H9 (cell line): ENCODE measurements at places on chromosomes 13 and 19. TPM values are rescaled to one million over a fixed set of nuclear protein-coding genes. Genes with fewer than 3 reads are reported as not detected.

DNA sequence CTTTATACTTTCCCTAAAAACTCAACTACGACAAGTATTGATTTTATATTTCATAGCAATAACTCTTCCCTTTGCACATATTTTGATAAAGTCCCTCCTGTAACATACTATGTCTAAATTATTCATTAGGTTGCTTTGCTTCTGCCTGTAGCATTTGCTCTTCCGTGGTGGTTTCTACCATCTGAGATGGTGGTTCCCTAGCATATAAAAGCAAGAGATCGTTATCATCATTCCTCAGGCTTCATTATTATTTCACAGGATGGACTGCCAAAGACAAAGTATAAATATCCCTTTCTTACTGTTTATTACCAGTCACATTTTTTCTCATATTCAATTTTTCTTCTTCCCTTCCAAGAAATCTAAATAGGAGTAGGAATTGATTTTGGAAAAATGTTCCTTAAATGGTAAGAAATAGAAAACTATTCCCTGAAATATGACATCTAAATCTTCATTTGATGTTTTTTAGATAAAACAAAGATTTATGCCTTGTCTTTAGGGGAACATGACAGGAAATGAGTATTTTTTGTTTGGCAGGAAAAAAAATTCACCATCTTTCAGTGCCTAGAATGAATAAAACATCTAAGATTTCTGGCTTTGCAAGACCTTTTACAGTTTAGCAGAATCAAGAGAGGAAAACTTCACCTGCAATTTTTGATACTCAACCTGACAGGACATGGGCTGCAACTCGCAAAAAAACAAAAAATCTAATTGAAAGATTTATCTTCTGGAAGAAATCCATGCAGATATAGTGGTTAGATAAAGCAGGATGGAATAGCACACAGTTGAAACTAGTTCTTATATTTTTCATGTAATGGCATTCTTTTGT, 340.0 kb downstream of the SPRY2 start:
- no peaks in the 10 kb centered on the region for H3K4me1 ChIP-seq
- no peak for DNase-seq
- H3K27ac ChIP-seq: no peak overlapping the region
- no peak overlapping the region for H3K4me3 ChIP-seq
- H3K27me3 ChIP-seq: no peaks in the 10 kb centered on the region
- H3K36me3 ChIP-seq: peaks cover 4% of the 10 kb centered on the region; the same call in 1 of the 2 replicates

DNA sequence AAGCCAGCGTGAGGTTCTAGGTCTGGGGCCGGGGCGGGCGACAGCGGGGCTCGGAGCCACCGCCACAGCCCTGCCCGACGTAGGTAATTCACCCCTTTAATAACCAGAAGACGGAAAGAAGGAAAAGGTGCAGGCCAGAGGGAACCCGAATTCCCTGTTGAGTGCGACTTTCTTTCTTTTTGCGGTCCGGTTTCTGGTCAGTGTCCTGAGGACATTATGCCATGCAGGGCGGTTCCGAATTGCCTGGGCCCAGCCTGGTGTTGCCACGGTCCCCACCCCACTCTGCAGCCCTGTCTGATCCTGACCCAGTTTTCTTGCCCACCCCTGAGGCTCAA, 18.4 kb upstream of the TFDP1 start:
- DNase-seq: no peak

DNA sequence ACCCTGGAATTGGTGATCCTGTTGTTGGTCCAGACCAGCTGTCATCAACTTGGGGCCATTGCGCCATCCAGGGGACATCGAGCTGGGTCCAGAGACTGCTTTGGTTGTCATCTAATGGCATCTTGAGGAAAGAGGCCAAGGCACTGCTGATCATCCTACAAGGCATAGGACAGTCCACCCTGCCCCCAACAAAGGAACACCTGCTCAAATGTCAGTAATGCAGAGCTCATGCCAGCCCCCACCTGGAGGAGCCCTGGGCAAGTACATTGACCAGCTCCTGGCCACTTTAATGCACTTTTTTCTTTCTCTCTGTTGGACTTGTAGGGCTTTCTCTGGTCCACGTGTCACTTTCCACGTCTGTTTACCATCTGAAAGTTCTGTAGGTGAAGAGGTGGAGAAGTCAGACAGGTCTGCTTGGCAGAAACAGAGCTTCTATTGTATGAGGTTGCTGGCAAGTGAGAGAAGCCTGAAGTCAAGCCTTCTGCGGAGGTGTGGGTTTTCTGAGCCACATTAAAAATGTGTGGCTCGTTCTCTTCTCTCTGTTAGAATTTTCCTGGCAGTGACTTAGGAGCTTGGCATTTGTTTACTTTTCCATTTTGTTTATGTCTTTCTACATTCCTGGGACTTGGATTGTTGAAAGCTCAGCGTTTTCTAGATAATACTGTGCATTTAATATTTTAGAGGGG, 124.0 kb upstream of the RNF113B start:
- no peak overlapping the region for H3K4me3 ChIP-seq
- peaks cover 6% of the 10 kb centered on the region for H3K36me3 ChIP-seq
- DNase-seq: no peak
- no peaks in the 10 kb centered on the region for H3K27me3 ChIP-seq
- H3K4me1 ChIP-seq: peaks cover 5% of the 10 kb centered on the region; the same call in 1 of the 2 replicates

GRCh38 chr19:11821474-11822109, 7.5 kb downstream of the ZNF440 start:
- peaks cover 3% of the 10 kb centered on the region; the same call in 1 of the 2 replicates for H3K36me3 ChIP-seq
- no peaks in the 10 kb centered on the region for H3K4me1 ChIP-seq
- no peak overlapping the region for H3K27ac ChIP-seq
- no peaks in the 10 kb centered on the region for H3K27me3 ChIP-seq

DNA sequence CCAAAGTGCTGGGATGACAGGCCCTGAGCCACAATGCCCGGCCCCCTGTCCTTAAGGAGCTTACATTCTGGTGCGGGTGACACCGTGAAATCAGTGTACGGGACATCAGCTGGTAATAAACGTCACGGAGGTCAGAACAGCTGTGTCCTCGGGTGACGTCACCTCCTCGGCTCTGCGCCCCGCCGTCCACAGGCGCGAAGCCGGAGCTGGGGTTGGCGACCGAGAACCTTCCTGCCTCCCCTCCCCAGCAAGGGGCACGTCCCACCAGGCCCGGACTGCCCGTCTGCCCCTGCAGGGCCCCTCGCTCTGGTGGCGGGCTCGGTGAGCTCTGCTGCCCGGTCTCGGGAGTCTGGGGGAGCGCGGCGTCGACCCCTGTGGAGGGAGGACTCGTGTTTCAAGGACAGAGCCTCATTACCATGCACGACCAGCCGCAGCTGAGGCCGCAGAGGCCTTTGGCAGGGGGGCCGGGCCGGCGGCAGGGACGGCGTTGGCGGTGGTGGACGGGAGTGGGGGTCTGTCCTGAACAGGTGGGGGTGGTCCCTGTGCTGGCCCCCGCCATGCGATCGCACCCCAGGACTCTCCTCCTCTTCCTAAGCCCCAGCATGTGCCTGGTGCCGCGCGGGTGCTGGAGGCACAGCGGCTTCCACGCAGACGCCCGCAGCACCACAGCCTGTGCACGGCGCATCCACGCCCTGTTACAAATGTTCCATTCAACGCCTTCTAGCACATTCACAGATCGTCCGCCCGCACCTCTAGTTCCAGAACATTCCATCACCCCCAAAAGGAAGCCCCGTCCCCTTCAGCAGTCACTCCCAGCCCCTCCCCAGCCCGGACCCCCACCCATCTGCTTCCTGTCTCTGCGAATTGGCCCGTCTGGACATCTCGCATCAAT, 5.4 kb downstream of the LINGO3 start:
- H3K4me3 ChIP-seq: no peak overlapping the region; the same call in 1 of the 2 replicates
- H3K27ac ChIP-seq: no peak overlapping the region
- peaks cover 4% of the 10 kb centered on the region; the same call in 1 of the 2 replicates for H3K36me3 ChIP-seq
- H3K4me1 ChIP-seq: no peaks in the 10 kb centered on the region
- DNase-seq: peak; percentile 71
- H3K27me3 ChIP-seq: no peaks in the 10 kb centered on the region

- H3K27me3 ChIP-seq: no peaks in the 10 kb centered on the region
- no peak overlapping the region for H3K4me3 ChIP-seq
- peaks cover 6% of the 10 kb centered on the region; the same call in 1 of the 2 replicates for H3K4me1 ChIP-seq
- no peak for DNase-seq
- H3K36me3 ChIP-seq: peaks cover 2% of the 10 kb centered on the region; the same call in 1 of the 3 replicates
Measured at GRCh38 chr13:50453188-50453587, 390.3 kb downstream of the DLEU7 start.

- H3K36me3 ChIP-seq: peaks cover 16% of the 10 kb centered on the region
- no peaks in the 10 kb centered on the region; the same call in 1 of the 2 replicates for H3K4me1 ChIP-seq
- H3K4me3 ChIP-seq: peak overlapping the region; percentile 84
- peak; percentile 76 for DNase-seq
- no peak overlapping the region for H3K27ac ChIP-seq
Measured at GRCh38 chr19:17555929-17556813, 722 bp downstream of the COLGALT1 start.

DNA sequence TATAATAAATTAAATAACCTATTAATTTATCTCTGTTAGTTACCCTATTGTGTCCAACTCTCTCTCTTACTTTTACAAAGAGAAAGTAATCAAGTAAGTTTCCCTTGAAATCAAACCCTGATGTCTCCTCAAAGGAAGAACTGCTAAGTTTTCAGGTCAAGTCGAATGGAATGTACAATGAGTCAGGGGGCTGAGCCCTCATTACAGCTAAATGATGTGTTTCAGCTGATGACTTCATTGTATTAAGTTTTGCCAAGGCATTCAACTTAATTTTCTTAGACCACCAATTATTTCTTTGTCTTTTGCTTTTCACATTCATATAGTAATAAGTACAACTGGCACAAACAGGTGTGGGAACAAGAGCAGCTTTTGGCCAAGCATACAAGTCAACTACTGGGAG, 54.7 kb upstream of the DCT start:
- H3K27me3 ChIP-seq: no peaks in the 10 kb centered on the region
- no peaks in the 10 kb centered on the region for H3K36me3 ChIP-seq
- DNase-seq: no peak
- no peaks in the 10 kb centered on the region; the same call in 1 of the 2 replicates for H3K4me1 ChIP-seq
- H3K4me3 ChIP-seq: no peak overlapping the region
- H3K27ac ChIP-seq: no peak overlapping the region

DNA sequence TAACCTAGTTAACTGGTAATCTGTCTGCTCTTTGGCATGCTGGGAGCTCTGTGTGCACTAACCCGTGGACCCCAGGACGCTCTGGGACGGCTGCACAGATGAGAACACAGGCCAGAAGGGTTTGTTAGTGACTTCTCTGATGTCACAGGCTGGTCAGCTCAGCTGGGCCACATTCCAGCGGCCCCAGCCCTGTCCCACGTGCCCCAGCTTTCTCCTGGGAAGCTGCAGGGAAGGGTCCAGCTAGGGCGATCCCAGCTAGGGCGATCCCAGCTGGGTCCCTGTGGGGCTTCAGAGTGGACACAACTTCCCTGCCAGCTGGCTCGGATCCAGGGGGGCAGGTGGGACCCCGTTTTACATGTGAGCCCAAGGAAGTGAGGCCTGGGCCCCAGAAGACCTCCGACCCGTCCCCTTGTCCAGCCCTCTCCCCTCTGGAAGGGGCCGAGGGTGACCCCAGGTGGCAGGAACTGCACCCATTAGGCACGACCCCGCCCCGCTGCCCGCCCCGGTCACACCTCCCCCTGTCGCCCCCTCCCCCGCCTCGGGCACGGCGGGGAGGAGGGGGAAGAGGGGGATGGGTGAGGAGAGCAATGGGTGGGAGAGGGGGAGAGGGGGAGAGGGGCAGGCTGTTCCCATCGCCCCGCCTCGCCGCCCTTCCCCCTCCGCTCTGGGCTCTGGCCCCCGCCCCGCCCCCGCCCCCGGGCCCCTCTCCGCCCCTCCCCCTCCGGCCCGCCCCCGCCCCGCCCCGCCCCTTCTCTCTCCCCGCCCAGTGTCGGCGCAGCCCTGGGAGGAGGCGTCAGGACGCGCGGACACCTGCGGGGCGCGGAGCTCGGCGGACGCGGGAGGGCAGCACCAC, 75.2 kb upstream of the MCF2L start:
- H3K27me3 ChIP-seq: no peaks in the 10 kb centered on the region; the same call in 1 of the 2 replicates
- peak; percentile 88 for DNase-seq
- peak overlapping the region; percentile 45 for H3K4me3 ChIP-seq
- H3K4me1 ChIP-seq: peaks cover 13% of the 10 kb centered on the region; the same call in 1 of the 2 replicates
- H3K36me3 ChIP-seq: no peaks in the 10 kb centered on the region

DNA sequence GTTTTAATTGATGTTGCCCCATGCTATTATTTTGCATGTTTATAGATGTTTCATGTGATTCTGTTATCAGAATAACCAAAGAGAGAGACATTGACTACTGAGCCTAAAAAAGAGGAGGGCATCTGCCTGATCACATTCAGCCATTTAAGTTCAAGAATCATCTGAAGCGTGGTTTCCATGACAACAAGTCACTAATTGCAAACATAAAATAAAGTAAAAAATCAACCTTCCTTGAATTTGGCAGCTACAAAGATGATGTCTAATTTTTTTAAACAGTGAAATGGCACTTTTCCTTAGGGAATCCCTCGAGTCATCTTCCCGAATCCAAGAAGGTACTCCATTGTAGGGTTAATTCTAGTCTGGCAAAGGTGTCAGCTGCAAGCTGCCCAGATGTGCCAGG, 884.2 kb downstream of the DIAPH3 start:
- H3K4me3 ChIP-seq: no peak overlapping the region
- no peaks in the 10 kb centered on the region for H3K36me3 ChIP-seq
- no peaks in the 10 kb centered on the region for H3K4me1 ChIP-seq
- H3K27me3 ChIP-seq: no peaks in the 10 kb centered on the region; the same call in 1 of the 2 replicates

- peaks cover 48% of the 10 kb centered on the region for H3K36me3 ChIP-seq
- H3K27ac ChIP-seq: no peak overlapping the region
- H3K4me1 ChIP-seq: no peaks in the 10 kb centered on the region
- no peak overlapping the region for H3K4me3 ChIP-seq
- no peaks in the 10 kb centered on the region for H3K27me3 ChIP-seq
Measured at GRCh38 chr19:16428372-16429036, 43.3 kb downstream of the EPS15L1 start.

GRCh38 chr13:112790735-112791641, 101.2 kb downstream of the ATP11A start:
- peaks cover 27% of the 10 kb centered on the region for H3K36me3 ChIP-seq
- peaks cover 4% of the 10 kb centered on the region; the same call in 1 of the 2 replicates for H3K4me1 ChIP-seq
- DNase-seq: no peak
- H3K27me3 ChIP-seq: no peaks in the 10 kb centered on the region
- no peak overlapping the region for H3K27ac ChIP-seq
- no peak overlapping the region for H3K4me3 ChIP-seq

GRCh38 chr13:75881109-75881775, 245.1 kb downstream of the LMO7 start:
- H3K4me3 ChIP-seq: no peak overlapping the region
- no peak for DNase-seq
- no peaks in the 10 kb centered on the region for H3K36me3 ChIP-seq
- no peak overlapping the region for H3K27ac ChIP-seq
- peaks cover 4% of the 10 kb centered on the region; the same call in 1 of the 2 replicates for H3K4me1 ChIP-seq

Gene ZNF580
- total RNA-seq: 22.4 and 22.8 TPM in 2 replicates

Gene SKA3
- 59.3 and 61.8 TPM in 2 replicates for total RNA-seq

Gene MEIOSIN
- 0.07 TPM in 1 of 2 replicates, not detected in the other for total RNA-seq

Gene ZNF146
- total RNA-seq: 166 and 167 TPM in 2 replicates

Gene NKPD1
- total RNA-seq: 0.17 and 0.46 TPM in 2 replicates

Gene C19orf33
- 1.2 TPM in 1 of 2 replicates, not detected in the other for total RNA-seq

Gene FUT6
- total RNA-seq: 0.13 TPM in 1 of 2 replicates, not detected in the other

Gene BABAM1
- 125 and 130 TPM in 2 replicates for total RNA-seq

Gene CEACAM19
- total RNA-seq: 3.5 and 4.6 TPM in 2 replicates
